ENCODE measurements at places on chromosomes 2 and 18.
A peak's percentile ranks its signal among the peaks of the same experiment; 100 is the strongest.

DNA sequence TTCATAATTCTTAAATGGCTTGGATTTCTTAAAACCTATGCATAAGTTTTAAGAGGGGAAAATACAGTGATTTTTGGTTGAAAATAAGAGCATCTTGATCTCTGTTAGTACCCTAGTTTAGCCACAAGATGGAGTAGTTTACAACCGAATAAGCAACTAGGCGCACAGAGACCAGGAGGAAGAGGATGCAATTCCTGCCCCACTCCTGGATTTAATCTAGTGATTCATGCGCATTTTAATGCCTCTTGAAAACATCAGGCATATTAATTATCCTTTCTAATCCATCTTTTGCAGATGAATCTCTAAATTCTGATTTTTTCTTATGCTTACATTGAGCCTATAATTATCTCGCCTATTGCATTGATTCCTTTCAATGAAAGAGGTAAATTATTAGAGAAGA is 76.7 kb downstream of the MRPS9 start:
- peak; percentile 40 for DNase-seq

DNA sequence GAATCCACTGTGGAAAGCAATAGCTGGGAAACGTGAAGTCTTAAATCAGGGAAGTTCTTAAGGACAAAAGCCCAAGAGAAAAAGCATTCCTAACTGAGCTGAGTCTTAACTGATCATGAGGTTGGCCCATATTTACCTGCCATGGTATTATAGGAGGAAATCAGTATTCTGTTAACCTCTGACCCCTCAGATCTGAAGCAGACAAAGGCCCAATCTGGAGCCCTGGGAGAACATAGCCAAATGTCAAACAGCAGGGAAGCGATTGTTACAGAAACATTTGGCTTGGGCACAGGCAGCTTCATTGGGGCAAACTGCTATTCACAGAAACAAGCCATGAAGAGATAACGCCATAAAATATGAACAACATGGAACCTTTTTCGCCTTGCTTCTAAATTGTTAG is 18.8 kb downstream of the EPHA4 start:
- DNase-seq, result no peak

GRCh38 chr2:148300544-148300943 is 279.7 kb downstream of the MBD5 start:
- DNase-seq, result peak; percentile 34

DNA sequence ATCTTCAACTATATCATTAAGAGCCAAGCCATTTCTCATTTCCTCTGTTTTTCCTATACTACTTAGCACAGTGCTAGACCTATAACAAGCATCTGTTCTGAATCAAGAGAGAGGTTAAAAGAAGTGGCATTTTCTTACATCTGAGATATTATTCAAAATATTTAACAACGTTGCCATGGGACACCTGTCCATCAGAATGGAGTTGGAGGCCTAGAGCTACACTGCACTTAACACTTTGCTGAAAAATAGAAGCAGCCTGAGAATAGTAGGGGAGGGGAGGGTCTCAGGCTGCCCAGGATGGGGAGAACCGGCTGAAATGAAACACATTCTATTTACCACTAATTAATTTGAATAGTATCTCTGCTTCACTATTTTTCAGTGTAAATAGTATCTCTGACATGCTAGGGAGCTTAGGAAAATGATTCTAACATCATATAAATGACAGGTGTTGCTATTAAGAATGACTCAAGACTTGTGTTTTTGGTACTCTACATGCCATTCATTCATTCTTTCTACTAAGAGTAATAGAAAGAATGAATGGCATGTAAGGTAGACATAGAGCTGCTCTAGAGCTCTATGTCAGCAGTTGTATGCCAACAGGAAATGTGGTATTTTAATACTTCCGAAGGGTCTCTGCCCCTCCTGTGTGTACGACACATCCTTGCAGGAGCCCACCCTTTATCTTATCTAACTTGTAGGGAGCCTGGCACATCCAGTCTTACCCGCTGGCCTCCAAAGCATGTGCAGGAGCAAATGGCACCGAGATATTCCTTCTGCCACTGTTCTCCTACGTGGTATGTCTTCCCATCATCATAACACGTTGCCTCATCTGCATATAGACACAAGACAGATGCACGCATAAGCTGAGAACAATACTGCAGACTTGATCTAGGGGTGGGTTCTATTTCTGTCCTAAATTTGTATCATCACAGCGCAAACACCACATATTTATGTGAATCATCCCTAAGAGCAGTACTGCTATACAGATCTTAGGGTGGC is 52.6 kb downstream of the ATIC start:
- DNase-seq, result no peak

- no peak for DNase-seq
These were observed 230.1 kb downstream of the ANAPC1 start for GRCh38 chr2:111653913-111654312.

DNA sequence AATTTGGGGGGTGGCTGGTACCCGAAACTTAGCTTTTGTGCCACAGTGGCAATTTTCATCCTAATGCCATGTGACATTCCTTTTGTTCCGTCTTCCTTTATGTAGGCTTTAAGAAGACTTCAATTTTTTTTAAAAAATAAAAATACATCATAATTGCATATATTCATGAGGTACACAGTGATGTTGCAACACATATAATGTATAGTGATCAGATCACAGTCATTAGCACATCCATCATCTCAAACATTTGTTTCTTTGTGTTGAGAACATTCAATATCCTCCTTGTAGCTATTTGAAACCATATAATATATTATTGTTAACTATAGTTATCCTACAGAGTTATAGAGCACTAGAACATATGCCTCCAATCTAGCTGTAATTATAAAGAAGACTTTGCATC is 6.0 kb upstream of the CLIP4 start:
- DNase-seq, result no peak

- no peak for DNase-seq
These were observed 48.9 kb upstream of the AAK1 start for GRCh38 chr2:69692424-69692823.

DNA sequence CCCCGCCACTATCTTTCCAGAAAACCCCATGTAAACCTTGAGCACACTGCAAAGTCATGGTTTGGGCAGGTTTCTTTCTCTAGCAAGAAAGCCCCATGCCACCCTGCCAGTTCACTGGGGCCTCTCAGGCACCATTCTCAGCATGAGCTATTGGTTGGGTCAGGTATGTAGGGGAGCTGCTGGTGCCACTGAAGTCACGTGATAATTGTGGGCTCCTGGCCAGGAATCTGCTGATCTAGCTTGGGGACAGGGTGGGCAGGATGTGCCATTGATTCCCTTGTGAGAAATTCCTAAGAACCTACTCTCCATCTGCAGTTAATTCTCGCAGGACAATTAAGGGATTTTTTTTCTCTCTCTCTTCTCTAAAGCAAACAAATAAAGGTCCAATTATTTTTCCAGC is 26.5 kb upstream of the HNMT start:
- DNase-seq, result no peak

DNA sequence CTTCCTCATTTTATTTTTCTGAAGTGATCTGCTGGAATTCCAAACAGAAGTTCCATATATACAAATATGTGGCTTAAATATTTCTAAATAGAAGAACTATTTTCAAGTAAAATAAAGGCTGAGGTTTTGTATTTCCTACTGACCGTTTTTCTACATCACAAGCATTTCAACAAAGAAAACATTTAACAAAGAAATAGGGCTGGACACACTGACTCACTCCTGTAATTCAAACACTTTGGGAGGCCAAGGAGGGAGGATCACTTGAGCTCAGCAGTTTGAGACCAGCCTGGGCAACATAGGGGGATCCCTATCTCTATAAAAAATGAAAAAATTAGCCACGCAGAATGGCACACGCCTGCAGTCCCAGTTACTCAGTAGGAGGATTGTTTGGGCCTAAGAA is 44.6 kb downstream of the TANK start:
- DNase-seq, result no peak

GRCh38 chr2:86293612-86294011 is 43.8 kb downstream of the REEP1 start:
- no peak for DNase-seq

DNA sequence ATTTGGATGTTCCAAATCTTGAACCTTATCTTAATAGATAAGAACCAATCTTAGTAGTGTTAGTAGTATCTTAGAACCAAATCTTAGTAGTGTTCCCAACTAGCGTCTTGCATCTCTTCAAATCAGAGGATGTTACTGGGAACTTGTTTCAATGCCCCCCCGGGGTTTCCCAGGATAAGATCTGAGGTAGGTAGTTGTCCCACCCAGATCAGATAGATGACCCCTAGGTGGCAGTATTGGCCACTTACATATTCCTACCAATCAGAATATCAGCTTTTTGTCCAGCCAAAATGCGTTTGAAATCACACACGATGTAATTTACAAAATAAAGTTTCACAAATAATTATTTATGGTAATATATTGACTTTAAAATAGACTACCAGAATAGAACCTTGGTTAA is 314.8 kb downstream of the MBD2 start:
- no peak for DNase-seq

DNA sequence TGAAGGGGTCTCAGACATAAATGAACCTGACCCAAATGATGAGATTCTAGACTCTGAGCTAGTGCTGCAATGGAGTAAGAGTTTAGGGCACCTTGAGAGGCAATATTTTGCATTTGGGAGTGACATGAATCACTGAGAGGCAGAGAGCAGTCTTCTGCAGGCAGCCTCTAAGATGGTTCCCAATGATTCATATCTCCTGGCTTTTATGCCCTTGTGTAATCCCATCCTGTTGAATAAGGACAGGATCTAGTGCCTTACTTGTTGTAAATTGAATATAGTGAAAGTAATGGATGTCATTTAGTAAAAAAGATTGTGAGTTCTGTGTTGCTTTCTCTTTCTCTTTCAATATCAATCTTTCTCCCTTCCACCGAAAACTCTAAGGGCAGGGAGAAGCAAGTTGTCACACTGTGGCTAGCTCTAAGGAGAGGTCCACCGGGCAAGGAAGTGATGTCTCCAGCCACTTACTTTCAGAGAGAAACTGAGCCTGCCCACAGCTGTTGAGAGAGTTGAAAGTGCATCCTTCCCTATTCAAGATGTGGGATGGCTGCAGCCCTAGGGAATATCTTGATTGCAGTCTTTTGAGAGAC is 144.7 kb downstream of the TRIB2 start:
- DNase-seq, result no peak

DNA sequence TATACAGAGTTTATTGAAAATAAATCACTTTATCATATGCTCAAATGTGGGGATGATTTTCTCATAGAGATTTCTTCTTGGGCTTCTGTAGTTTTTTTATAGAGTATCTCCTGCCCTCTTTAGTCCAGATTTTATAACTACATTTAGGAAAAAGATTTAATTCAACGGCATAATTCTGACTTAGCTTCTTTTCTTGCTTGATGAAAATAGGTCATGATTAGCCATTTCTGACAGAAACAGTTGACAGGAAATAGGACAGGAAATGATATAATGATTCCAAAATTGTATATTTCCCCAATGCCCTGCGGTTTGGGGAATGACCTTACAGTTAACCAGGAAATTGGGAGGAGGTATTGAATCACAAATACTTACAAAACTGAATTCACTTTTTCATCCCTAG is 1531.9 kb upstream of the ACVR2A start:
- DNase-seq, result no peak

- no peak for DNase-seq
These were observed 11.1 kb upstream of the PROC start for GRCh38 chr2:127407091-127407490.

DNA sequence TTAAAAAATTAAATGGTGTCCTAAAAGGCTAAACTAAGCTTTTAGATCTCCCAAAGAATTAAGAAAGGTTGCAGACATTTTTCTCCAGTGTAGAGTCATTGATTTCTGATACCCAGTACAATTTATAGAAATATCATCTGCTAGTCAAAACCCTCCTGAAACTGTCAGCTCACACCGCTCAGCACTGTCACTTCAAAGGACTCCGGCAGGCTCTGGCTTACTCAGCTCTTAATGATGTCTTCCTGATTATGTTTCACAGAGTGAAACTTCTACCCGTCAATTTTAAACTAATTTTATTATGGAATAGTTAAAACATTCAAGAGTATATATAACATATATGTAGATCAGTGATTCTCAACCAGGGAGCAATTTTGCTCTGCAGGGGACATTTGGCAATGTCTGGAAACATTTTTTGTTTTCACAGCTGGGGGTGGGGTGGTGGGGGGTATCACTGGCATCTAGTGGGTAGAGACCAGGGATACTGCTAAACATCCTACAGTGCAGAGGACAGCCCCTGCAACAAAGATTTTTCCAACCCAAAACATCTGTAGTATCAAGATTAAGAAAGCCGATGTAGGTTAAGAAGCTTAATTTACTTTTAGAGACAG is 31.6 kb downstream of the CDK15 start:
- no peak for DNase-seq

GRCh38 chr2:241541564-241542277 is 16.8 kb upstream of the BOK start:
- no peak for DNase-seq

GRCh38 chr2:100832885-100833284 is 12.9 kb downstream of the NPAS2 start:
- DNase-seq, result no peak

- DNase-seq, result no peak
These were observed 52.6 kb downstream of the TRIP12 start for GRCh38 chr2:229869226-229869625.

GRCh38 chr2:157905092-157905491 is 29.0 kb upstream of the ACVR1 start:
- DNase-seq, result no peak
